Activated CD4-positive, alpha-beta T cell treated with anti-CD3 and anti-CD28 coated beads for 4 hours (primary cell): ENCODE measurements at places on chromosomes 1 and 21.

DNA sequence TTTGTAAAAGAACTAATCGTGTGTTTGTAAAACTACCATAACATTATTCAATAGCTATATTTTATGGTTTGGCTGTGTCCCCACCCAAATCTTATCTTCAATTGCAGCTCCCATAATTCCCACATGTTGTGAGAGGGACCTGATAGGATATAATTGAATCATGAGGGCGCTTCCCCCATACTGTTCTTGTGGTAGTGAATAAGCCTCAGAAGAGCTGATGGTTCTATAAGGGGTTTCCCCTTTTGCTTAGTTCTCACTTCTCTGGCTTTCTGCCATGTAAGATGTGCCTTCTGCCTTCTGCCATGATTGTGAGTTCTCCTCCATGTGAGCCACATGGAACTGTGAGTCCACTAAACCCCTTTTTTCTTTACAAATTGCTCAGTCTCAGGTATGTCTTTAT, 1372.3 kb downstream of the AMY1C start:
- DNase-seq = no peak

- DNase-seq = no peak
These were observed 320.9 kb downstream of the ASTN1 start for GRCh38 chr1:176843352-176844297.

DNA sequence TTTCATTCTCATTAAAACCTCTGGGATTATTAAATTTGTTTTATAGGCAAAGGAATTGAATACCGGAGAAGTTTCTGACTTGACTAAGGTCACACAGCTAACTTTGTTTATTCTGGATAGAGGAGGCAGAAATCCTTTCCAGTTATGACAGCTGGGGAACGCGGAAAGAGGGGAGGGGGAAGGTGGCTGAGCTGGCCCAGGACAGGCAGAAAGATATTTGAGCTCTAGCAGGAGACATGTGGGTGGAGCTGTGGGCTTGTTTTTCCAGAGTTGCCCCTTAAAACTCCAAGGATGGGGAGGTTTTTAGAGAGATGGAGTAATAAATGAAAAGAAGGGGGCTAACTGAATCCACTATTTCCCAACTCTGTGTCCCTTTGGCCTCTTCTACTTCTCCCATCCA, 27.8 kb downstream of the FOXD2 start:
- no peak for DNase-seq

- no peak for DNase-seq
These were observed 16.3 kb downstream of the PADI3 start for GRCh38 chr1:17265162-17265561.

DNA sequence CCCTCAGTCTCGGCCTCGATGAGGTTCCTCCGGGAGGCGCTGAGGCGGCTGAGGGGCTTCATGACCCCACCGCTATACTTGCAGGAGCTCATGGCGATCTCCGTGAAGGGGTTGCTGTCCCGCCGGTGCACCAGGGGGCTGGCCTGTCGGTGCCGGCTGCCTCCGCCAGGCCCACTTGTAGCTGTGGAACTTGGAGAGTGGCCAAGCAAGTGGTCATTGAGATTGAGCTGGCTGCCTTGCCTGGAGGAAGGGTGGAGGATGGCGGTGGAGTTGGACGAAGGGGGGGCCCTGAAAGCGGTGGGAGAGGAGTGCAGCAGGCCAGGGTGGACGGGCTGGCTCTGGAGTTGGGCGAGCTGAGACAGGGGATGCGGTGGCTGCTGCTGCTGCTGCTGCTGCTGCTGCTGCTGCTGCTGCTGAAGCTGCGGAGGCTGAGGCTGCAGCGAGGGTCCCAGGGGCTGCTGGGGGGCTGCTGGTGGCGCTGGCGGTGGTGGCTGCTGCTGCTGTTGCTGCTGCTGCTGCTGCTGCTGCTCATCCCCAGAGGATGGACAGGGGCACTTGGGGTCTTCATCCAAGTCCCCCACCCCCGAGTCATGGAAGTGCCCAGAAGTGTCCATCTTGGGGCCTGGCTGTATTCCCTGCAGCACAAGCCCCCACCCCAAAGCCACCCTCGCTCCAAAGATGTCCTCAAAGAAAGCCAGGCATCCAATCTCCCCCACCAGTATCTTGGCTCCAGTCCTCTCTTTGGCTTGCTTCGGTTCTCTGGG, 548 bp downstream of the KCNN3 start:
- no peak for DNase-seq

GRCh38 chr1:196481616-196482015, 126.6 kb downstream of the KCNT2 start:
- DNase-seq = no peak

DNA sequence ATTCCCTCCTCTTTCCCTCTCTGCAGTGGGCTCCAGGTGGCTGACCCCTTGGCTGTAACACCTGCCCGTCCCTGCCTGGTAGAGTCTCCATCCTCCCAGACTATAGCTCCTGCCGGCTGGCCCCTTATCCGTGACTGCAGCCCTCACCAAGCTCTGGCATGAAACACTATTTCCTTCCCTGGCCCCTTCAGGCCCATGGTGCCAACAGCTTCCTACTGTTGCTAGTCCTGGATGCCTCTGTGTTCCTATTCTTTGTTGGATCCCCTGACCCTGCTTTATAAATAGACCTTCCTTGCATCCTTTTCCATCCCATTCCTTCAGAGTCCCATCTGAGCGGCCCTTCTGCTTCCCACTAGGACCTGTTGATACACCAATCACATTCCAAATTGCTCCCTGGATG, 195.0 kb downstream of the ZNF326 start:
- DNase-seq = no peak

DNA sequence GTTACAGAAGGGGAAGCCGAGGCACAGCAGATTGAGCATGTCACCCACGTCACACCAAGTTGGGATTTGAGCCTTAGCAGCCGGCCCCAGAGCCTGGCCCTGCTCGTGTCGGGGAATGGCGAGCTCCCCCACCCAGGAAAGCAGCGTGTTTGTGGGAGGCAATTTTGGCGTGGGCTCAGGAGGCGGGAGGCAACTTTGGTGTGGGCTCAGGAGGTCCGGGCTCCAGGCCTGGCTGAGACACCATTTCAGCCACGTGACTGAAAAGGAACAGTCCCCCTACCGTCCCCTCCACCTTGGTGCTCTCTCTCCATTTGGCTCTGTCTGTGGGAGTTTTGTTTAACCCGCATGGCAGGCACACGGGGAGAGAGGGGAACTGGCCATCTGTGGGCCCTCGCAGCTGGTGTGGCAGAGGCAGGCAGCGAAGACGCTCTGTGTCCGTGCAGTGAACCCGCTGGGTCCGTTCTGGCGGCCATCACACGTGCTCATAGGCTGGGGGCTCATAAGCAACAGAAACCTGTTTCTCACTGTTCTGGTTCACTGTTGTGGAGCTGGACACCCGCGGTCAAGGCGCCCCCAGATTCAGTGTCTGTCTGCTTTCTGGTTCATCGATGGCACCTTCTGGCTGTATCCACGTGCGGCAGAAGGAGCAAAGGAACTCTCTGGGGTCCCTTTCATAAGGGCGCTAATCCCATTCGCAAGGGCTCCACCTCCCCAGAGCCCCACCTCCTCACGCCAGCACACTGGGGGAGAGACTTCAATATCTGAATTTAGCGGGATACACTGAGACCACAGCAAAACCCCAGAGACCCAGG, 110.2 kb downstream of the CRYAA start:
- DNase-seq = no peak

- no peak for DNase-seq
These were observed 17.0 kb downstream of the DMBX1 start for GRCh38 chr1:46506470-46507219.

DNA sequence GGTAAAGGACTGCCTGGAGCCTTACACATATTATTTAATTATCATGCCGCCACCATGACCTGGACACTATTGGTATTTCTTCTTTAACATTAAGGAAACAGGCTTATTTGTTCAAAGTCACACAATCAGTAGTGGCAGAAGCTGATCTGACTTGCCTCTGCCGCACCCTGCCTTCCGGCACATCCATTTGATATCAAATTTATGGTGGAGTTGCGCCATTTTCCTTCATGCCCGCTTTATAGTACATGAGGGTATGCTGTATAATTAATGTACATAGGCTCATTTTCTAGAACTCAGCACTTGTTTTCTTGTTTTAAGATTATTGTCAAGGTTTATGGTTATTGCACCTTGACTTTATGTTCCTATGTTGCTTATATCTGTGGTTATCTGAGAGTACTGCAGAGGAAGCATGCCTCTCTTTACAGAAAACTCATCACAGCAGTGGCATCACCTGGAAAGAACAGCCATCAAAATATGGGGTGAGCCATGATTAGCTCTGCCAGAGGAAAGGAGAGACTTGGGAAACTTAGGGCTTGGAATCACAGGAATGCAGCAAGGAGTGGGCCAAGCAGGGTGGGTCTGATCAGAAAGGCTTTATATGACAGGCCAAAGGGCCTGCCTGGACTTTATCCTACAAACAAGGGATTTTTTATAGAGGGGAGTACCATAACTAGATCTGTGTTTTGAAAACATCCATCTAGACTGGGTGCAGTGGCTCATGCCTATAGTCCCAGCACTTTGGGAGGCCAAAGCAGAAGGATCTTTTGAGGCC, 72.2 kb upstream of the GJB5 start:
- DNase-seq = no peak

- DNase-seq = no peak
These were observed 549 bp downstream of the MSH4 start for GRCh38 chr1:75797273-75797588.

GRCh38 chr1:183800449-183800848, 4.5 kb upstream of the RGL1 start:
- DNase-seq = no peak

DNA sequence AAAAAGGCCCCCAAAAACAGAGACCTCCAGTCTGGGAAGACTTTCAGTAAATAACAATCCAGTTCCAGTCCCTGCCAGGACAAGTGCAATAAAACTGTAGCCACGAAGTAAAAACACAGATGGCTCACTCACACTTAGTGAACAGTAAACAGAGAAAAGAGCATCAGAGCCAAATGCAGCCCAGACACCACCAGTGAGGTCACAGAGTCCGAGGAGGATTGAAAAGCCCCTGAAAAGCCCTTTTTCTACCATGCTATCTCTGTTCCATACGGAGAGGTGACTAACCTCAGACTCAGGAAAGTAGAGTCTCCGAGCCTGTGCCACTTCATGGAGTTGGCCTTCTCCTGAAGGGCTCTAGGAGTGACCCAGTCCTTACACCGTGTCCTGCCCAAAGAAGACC, 84.5 kb downstream of the COLGALT2 start:
- DNase-seq = no peak

GRCh38 chr1:43510621-43511020, 20.1 kb upstream of the PTPRF start:
- DNase-seq = no peak

GRCh38 chr21:35988416-35989137, 71.7 kb downstream of the SETD4 start:
- no peak for DNase-seq

- DNase-seq = no peak
These were observed 448.6 kb downstream of the KIF26B start for GRCh38 chr1:245603311-245603865.

DNA sequence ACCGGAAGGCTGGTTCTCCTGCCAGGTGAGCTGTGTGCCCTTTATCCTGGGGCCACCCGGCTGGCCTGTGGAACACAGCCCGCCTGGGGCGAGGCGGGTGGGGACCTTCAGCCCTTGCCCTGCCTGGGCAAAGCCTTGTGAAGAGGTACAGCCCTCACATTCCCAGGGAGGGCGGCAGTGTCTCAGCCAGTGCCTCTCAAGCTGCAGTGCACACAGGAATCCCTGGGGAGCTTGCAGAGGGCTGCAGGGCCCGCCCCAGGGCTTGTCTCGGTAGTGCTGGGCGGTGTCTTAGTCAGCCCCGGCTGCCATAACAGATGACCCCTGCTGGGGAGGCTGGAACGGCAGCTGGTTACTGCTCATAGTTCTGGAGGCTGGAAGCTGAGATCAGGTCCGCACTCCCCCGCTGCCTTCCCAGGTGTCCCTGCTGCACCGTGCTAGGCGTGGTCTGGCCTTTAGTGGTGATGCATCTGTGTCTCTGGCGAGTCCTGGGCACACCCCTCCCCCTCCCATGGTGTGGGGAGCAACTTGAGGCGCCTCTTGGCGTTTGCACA, 12.6 kb downstream of the DFFB start:
- DNase-seq = no peak

DNA sequence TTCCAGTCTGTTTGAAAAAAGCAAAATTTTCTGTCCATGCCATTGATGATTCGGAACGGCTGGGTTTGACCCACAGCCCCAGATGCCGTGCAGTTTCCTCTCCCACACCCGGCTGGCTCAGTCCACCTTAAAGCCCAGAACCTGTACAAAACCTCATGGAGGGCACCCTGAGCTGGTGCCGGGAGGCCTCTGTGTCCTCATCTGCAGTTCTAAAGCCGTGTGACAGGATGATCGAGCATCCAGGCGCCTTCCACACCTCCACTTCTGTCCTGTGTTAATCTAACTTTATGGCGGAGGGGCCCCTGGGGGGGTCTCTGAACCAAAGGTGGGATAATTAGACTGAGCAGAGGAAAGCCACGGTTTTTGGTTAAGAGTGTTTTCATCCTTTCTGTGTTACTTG, 49.6 kb downstream of the SLC37A1 start:
- no peak for DNase-seq

- DNase-seq = no peak
These were observed 6.2 kb upstream of the TMEM200B start for GRCh38 chr1:29129916-29130315.

GRCh38 chr1:174740249-174740968, 259.3 kb upstream of the CACYBP start:
- DNase-seq = no peak
